ENCODE measurements at places on chromosomes 2 and 18. TPM values are rescaled to one million over a fixed set of nuclear protein-coding genes. Genes with fewer than 3 reads are reported as not detected.

DNA sequence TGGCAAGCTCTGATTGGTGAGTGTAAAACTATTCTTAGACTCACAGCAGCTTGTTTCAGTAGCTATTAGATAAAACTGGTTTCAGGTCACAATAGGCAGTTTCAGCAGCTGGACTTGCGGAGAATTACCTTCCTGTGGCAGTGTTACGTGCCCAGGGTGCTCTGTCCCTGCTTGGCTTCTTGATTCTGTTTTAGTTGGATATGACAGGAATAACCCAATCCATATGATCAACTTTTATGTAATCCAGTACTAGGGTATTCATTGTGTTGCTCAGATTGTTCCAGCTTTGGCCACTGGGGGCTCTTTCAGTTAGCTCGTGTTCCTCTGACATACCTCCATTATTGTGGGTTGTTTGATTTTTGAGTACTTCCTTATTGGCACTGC is 43.1 kb downstream of the INPP4A start:
- H3K27me3 ChIP-seq = no peaks in the 10 kb centered on the region
- no peak overlapping the region for H3K4me3 ChIP-seq

RNF125 gene
- total RNA-seq = 3.5 TPM

DNA sequence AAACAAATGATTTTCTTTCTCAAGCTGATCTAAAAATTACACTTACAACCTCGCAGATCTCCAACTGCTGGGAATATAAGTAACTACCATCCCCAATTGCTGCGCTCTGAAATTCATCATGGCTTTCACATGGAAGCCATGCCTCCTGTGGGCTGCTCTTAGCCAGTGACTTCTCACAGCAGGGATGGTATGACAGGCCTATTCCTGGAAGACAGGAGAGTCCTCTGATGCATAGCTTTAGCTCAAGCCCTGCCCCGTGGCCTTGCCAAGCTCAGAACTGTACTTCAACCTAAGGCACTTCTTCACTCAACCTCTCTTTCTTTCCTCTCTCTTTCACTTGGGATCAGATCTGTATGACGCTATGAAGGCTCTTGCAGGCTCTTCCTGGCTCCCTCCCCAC is 12.6 kb upstream of the ELAC1 start:
- H3K27ac ChIP-seq = no peak overlapping the region
- DNase-seq = no peak
- H3K27me3 ChIP-seq = no peaks in the 10 kb centered on the region
- H3K36me3 ChIP-seq = no peaks in the 10 kb centered on the region
- no peak overlapping the region for H3K4me3 ChIP-seq
- H3K4me1 ChIP-seq = no peaks in the 10 kb centered on the region

DNA sequence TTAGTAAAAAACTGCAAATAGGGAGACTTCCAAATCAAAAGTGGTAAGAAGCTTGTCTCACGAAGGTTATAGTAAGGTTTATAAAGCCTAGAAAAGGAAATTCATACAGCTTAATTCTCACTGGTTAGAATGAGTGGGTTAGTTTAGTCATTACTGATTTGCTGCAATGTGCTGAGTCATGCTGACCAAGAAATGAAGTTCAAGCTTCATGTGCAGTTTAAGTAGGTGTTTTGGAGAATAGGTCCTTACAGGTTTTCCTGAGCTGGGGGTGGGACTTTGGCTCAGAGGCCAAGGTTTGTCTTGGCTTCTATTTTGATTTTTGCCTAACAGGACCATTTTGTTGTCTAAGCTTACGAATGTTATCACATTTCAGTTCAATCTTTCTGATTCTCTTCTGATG is 15.1 kb downstream of the CLIP4 start:
- H3K4me1 ChIP-seq = peaks cover 26% of the 10 kb centered on the region
- H3K4me3 ChIP-seq = no peak overlapping the region
- H3K36me3 ChIP-seq = peaks cover 22% of the 10 kb centered on the region
- no peak for DNase-seq
- peak overlapping the region; percentile 55 for H3K27ac ChIP-seq

DNA sequence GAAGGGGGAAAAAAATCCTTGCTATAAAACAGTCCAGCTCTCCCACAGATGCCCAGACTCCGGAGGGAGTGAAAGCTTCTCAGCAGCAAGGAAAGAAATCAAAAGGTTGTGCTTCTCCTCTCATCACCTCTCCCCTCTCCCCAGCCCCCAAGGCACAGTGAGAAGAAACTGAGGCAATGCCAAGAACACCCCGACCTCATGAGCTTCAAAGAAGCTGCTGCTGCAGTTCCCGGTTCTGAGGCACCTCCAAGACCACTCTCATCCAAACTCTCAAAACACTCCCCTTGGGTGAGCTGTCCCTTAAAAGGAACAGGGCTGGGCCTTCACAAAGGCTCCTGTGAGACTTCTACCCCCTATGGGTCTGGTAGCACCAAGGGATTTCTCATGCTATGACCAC is 62.0 kb upstream of the KLF7 start:
- H3K27ac ChIP-seq = peak overlapping the region; percentile 11
- peak overlapping the region; percentile 38 for H3K4me3 ChIP-seq
- H3K27me3 ChIP-seq = no peaks in the 10 kb centered on the region
- DNase-seq = no peak

DNA sequence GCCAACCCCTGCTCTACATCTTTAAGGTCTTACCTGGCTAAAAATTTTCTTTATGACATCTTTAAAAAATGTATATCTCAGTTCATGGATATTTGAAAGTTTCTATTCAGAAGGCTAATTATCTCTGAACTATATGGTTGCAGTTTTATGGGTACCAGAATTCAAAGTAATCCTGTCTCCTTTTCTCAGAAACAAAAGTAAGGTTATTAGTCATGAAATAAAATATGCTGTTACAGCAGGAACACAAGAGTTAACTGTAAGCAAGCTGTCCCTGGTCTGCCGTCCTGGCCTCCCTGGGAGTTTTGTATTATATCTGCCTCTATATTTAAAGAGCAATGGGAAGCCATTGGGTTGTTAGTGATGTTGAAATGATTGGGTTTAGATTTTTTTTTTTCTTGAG is 34.0 kb downstream of the SLC4A1AP start:
- peaks cover 7% of the 10 kb centered on the region for H3K4me1 ChIP-seq
- DNase-seq = no peak
- no peak overlapping the region for H3K4me3 ChIP-seq
- H3K27ac ChIP-seq = no peak overlapping the region
- H3K36me3 ChIP-seq = peaks cover 41% of the 10 kb centered on the region

LAMA3 gene
- 3.5 TPM for total RNA-seq

- no peaks in the 10 kb centered on the region for H3K36me3 ChIP-seq
- H3K27me3 ChIP-seq = peaks cover 21% of the 10 kb centered on the region
- DNase-seq = no peak
- no peak overlapping the region for H3K27ac ChIP-seq
Observed at GRCh38 chr18:80194874-80195570, 52.3 kb downstream of the PARD6G start.

- peak overlapping the region; percentile 75 for H3K27ac ChIP-seq
- peaks cover 51% of the 10 kb centered on the region for H3K4me1 ChIP-seq
- H3K4me3 ChIP-seq = no peak overlapping the region
- no peak for DNase-seq
- H3K27me3 ChIP-seq = no peaks in the 10 kb centered on the region
Observed at GRCh38 chr2:46260305-46260704, 36.9 kb upstream of the EPAS1 start.

ADCYAP1 gene
- 0.19 TPM for total RNA-seq

Measured in left ventricle myocardium inferior (tissue), 1 donor.